Small intestine (tissue), 16 donors: ENCODE measurements at places on chromosomes 1 and 21.

- no peaks in the 10 kb centered on the region for H3K4me1 ChIP-seq
- no peak for DNase-seq
- H3K27me3 ChIP-seq = no peaks in the 10 kb centered on the region
- H3K36me3 ChIP-seq = peaks cover 2% of the 10 kb centered on the region
Observed at GRCh38 chr21:17780539-17780938, 38.6 kb downstream of the C21orf91 start.

DNA sequence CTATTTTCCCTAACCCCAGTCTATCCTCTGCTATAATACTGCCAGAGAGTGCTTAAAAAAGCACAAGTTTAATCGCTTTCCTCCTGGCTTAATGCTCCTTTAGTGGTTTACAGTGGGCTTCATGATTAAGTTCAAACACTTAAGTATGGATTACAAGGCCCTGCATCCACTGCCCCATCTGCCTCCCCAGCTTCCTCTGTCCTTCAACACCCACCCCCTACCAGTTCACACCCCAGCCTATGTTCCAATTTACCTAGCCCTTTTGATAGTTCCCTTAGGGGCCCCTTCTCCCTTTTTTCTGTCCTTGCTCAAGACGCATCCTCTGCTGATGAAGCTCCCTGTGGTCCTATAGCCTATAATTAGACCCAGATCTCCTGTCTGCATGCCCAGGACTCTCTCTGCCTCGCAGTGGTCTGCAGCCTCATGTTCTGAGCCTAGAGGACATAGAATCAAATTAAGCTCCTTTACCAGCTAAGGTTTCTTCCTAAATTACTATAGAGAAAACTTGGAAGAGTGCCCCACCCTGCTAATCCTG lies 212.5 kb downstream of the FGGY start:
- no peak overlapping the region for H3K27ac ChIP-seq
- no peak for DNase-seq
- H3K27me3 ChIP-seq = no peaks in the 10 kb centered on the region
- H3K4me1 ChIP-seq = no peaks in the 10 kb centered on the region
- no peak overlapping the region for H3K4me3 ChIP-seq

GRCh38 chr1:181386340-181386739 lies 97.0 kb upstream of the CACNA1E start:
- H3K4me3 ChIP-seq = no peak overlapping the region
- no peak overlapping the region for H3K27ac ChIP-seq
- DNase-seq = no peak
- H3K27me3 ChIP-seq = peaks cover 2% of the 10 kb centered on the region
- no peaks in the 10 kb centered on the region for H3K4me1 ChIP-seq

DNA sequence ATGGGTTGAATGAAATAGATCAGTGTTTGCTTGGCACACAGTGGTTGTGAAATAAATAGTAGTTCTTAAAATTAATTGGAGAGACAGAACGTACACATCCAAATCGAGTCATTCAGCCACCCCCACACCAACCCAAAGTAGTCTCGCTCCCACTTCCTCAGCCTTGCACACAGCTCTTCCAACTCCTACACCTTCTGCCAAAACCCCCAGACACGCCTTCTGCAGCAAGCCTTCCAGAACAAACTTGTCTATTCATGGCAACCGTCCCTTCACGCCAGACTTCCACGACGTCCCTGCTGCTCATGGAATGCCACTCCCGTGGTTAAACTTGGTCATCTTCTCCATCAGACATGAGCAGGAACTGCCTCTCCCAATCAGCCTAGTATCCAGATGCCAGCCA lies 37.5 kb upstream of the RD3 start:
- H3K4me3 ChIP-seq = no peak overlapping the region
- H3K27ac ChIP-seq = no peak overlapping the region
- no peak for DNase-seq
- no peaks in the 10 kb centered on the region for H3K4me1 ChIP-seq

DNA sequence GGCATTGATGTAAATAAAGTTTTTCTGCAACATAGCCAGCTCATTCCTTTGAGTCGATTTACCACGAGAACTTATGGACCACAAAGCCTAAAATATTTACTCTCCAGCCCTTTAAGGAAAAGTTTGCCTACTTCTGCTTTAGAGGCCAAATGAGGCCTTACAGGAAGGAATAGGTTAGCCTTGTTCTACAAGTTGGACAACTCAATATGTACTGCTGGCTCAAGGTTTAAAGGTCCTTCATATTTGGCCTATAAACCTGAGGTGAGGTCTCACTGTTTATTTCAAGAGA lies 144.5 kb upstream of the DNAH14 start:
- no peaks in the 10 kb centered on the region for H3K36me3 ChIP-seq
- peak; percentile 10 for DNase-seq

- no peak for DNase-seq
- no peak overlapping the region for H3K27ac ChIP-seq
- H3K4me3 ChIP-seq = no peak overlapping the region
- no peaks in the 10 kb centered on the region for H3K4me1 ChIP-seq
- no peaks in the 10 kb centered on the region for H3K27me3 ChIP-seq
- H3K36me3 ChIP-seq = peaks cover 8% of the 10 kb centered on the region
Observed at GRCh38 chr21:28975397-28975796, 17.3 kb downstream of the LTN1 start.
